ENCODE measurements at places on chromosomes 6 and 20. TPM values are rescaled to one million over a fixed set of nuclear protein-coding genes. Genes with fewer than 3 reads are reported as not detected.

- DNase-seq, result no peak
- H3K27ac ChIP-seq, result no peak overlapping the region
- H3K27me3 ChIP-seq, result peaks cover 46% of the 10 kb centered on the region
- peaks cover 26% of the 10 kb centered on the region for H3K4me1 ChIP-seq
These were observed 162.7 kb downstream of the NFATC2 start for GRCh38 chr20:51379601-51380341.

DNA sequence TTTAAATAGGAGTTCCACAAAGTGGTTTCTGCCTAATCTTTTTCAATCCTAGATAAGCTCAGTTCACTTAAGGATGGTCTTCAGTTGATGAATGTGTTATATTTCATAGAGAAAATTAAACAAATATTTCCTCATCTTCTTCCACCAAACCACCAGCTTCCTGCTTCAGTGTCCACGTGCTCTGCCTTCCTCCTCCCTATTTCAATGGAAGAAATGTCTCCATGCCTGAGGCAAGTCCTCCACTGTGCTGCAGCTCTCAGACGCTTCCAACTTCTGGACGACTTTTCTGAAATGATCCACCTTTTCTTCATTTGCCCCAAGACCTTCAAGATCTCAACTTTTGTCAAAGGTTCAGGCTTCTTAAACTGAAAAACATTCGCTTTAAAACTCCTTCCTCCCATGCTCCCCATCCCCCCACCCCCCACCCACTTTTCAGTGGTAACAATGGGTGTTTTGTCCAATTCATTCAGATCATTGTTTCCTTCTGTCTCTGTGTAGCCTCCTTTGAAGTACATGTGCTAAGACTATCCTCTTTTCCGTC, 25.3 kb upstream of the FABP7 start:
- no peak overlapping the region for H3K27ac ChIP-seq
- H3K36me3 ChIP-seq, result no peaks in the 10 kb centered on the region
- H3K4me1 ChIP-seq, result peaks cover 5% of the 10 kb centered on the region
- no peak for DNase-seq
- no peaks in the 10 kb centered on the region for H3K27me3 ChIP-seq

DNA sequence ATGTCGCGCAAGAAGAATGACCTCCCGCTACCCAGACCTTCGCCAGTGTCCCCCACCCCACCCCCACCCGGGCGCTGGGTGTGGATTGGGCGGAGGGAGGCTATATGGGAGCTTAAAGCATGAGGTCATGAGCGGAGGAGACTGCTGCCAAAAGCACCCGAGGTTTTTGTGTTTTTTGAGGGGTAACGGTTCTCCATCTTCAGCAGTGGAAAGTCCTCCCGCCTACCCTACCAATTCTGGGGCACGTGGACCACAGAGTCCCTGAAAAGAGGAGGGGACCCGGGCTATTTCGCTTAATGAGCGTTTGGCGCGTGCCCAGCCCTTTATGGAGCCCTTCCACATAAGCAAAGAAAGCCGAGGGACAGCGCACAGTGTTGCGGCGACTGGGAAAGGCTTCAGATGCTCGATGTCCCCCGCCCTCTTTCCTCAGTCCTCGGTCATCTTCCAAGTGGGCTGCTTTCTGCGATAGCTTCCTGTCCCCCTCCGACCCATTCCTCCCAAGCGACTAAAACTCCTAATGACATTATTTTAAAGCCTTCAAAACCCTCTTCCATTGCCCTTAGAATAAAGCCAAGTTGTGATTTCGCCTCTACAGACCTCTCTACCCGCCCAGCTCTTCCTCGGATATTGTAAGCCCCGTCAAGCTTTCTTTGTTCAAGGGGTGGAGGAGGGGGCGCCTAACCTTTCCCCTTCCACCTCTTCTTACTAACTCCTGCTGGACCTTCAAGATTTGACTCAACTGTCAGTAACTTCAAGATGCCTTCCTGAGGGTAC, 2.1 kb upstream of the TRERF1 start:
- peaks cover 36% of the 10 kb centered on the region for H3K36me3 ChIP-seq
- DNase-seq, result peak; percentile 21
- H3K4me1 ChIP-seq, result peaks cover 20% of the 10 kb centered on the region
- H3K4me3 ChIP-seq, result peak overlapping the region; percentile 98

GRCh38 chr6:32111424-32112066, 2.4 kb upstream of the TNXB start:
- peaks cover 9% of the 10 kb centered on the region for H3K4me1 ChIP-seq
- peaks cover 39% of the 10 kb centered on the region for H3K27me3 ChIP-seq
- H3K4me3 ChIP-seq, result no peak overlapping the region
- peaks cover 21% of the 10 kb centered on the region for H3K36me3 ChIP-seq
- DNase-seq, result no peak
- no peak overlapping the region for H3K27ac ChIP-seq

- peaks cover 21% of the 10 kb centered on the region for H3K4me1 ChIP-seq
- no peaks in the 10 kb centered on the region for H3K36me3 ChIP-seq
- DNase-seq, result no peak
- H3K27ac ChIP-seq, result no peak overlapping the region
These were observed 18.3 kb upstream of the CITED2 start for GRCh38 chr6:139392794-139393193.

GRCh38 chr6:79607000-79607399, 24.1 kb upstream of the SH3BGRL2 start:
- peak overlapping the region; percentile 56 for H3K27ac ChIP-seq
- no peaks in the 10 kb centered on the region for H3K27me3 ChIP-seq
- peak overlapping the region; percentile 4 for H3K4me3 ChIP-seq
- peaks cover 75% of the 10 kb centered on the region for H3K4me1 ChIP-seq
- peaks cover 5% of the 10 kb centered on the region for H3K36me3 ChIP-seq

DNA sequence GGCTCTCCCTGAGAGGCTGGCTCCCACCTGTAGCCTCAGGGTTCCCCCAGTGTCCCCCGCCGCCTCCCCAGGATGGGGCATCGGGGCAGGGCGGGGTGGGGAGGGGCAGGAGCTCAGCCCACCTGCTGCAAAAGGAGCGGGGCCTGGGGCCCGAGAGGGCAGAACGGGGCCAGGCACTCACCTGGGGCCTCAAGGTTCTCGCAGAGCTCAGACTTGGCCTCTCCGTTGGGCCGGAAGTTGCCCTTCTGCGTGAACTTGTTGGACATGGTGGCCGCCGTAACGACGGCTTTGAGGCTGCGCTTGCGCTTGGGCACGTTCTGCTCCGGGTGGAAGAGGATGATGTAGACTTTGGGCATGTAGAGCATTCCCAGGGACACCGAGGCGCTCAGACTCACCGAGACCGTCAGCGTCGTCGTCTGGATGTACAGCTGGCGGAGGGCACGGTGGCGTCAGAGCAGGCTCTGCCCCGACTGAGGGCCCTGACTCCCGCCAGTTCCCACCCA, 117.9 kb downstream of the GRM4 start:
- H3K4me3 ChIP-seq, result no peak overlapping the region
- H3K4me1 ChIP-seq, result no peaks in the 10 kb centered on the region
- no peaks in the 10 kb centered on the region for H3K36me3 ChIP-seq
- no peak for DNase-seq

GRCh38 chr6:4714961-4715501, 61.2 kb upstream of the CDYL start:
- no peaks in the 10 kb centered on the region for H3K36me3 ChIP-seq
- no peak overlapping the region for H3K4me3 ChIP-seq
- H3K4me1 ChIP-seq, result no peaks in the 10 kb centered on the region
- no peak for DNase-seq
- no peak overlapping the region for H3K27ac ChIP-seq
- H3K27me3 ChIP-seq, result no peaks in the 10 kb centered on the region

GRCh38 chr6:165758441-165758840, 95.4 kb upstream of the PDE10A start:
- H3K27ac ChIP-seq, result no peak overlapping the region
- H3K36me3 ChIP-seq, result no peaks in the 10 kb centered on the region
- no peak overlapping the region for H3K4me3 ChIP-seq
- H3K4me1 ChIP-seq, result no peaks in the 10 kb centered on the region

DNA sequence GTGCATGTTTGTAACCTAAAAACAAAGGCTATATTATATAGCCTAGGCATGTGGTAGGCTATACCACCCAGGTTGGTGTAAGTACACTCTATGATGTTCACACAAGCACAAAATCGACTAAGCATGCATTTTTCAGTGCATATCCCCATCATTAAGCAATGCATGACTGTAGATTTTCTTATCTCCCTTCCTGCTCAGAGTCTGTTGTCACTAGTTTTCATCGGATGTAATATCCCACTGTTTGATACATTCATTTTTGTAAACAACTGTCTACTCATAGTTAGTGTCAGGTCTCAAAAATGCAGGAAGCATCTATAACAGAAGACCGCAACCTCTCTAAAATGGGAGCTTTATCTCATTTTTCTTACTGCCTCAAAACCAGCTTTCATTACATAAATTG, 70.7 kb downstream of the GFRAL start:
- H3K27ac ChIP-seq, result no peak overlapping the region
- H3K36me3 ChIP-seq, result no peaks in the 10 kb centered on the region
- DNase-seq, result no peak
- H3K4me3 ChIP-seq, result no peak overlapping the region
- no peaks in the 10 kb centered on the region for H3K4me1 ChIP-seq

- H3K4me3 ChIP-seq, result no peak overlapping the region
- no peaks in the 10 kb centered on the region for H3K27me3 ChIP-seq
- no peaks in the 10 kb centered on the region for H3K36me3 ChIP-seq
- no peak for DNase-seq
- H3K27ac ChIP-seq, result no peak overlapping the region
These were observed 344.0 kb downstream of the PLCB1 start for GRCh38 chr20:8476021-8476420.

- no peak overlapping the region for H3K4me3 ChIP-seq
- no peaks in the 10 kb centered on the region for H3K36me3 ChIP-seq
- DNase-seq, result no peak
- no peak overlapping the region for H3K27ac ChIP-seq
- peaks cover 18% of the 10 kb centered on the region for H3K27me3 ChIP-seq
These were observed 25.5 kb upstream of the STX16 start for GRCh38 chr20:58625585-58625984.

DNA sequence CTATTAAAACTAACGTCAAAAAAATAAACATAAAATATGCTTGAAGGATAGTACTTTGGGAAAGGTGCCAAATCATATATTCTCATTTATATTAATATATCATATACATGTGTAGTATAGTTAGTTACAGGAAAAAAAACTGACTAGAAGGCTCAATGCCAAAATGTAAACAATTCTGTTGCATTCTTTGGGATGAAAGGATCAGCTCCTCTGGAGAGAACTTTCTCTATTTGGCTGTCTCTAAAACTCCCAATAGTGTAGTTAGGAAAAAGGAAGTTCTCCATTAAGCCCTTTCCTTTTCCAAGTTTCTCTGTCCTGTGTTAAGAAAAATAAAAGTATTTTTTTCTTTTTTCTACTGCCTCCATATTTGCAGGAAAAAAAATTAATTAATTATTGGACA, 86.5 kb upstream of the BTN3A2 start:
- H3K36me3 ChIP-seq, result peaks cover 7% of the 10 kb centered on the region
- H3K27ac ChIP-seq, result no peak overlapping the region
- no peak overlapping the region for H3K4me3 ChIP-seq
- H3K27me3 ChIP-seq, result no peaks in the 10 kb centered on the region

- no peaks in the 10 kb centered on the region for H3K36me3 ChIP-seq
- H3K4me3 ChIP-seq, result no peak overlapping the region
- DNase-seq, result no peak
- H3K27ac ChIP-seq, result no peak overlapping the region
- H3K4me1 ChIP-seq, result peaks cover 45% of the 10 kb centered on the region
These were observed 224.1 kb upstream of the MYLIP start for GRCh38 chr6:15904651-15905376.

GRCh38 chr6:31797588-31797987, 2.0 kb upstream of the VARS1 start:
- peaks cover 95% of the 10 kb centered on the region for H3K36me3 ChIP-seq
- H3K27me3 ChIP-seq, result no peaks in the 10 kb centered on the region
- no peak overlapping the region for H3K4me3 ChIP-seq
- peaks cover 22% of the 10 kb centered on the region for H3K4me1 ChIP-seq

DNA sequence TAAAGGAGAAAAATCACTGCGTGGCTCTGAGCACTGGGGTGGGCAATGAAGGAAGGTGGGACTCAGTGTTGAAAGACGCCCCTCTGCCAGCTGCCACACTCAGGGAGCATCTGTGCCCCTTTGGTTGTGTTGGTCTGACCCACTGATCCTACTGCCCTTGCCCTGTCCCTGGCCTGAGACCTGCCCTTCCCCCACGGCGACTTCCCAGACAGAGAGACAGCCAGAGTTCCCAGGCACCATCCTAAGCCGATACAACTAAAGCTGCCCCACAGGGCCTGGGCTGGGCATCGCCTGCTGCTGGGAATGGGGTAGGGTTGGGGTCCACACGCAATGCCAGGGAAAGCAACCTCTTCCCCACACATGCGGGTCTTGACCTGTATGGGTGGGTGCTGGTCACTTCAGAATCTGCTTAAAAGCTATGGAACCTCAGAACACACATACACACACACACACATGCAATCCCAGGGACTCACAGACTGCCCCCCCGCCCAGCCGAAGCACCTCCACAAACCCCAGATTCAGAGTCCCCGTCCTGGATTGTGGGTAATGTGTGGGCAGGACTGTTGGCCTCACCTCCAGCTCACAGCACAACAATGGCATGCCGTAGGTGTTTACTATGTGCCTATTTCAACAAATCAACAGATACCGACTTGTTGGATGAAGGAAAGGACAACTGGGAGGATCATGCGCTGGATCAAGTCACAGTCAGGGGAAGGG, 10.9 kb upstream of the SPDEF start:
- H3K36me3 ChIP-seq, result peaks cover 11% of the 10 kb centered on the region
- H3K27ac ChIP-seq, result no peak overlapping the region
- no peak for DNase-seq
- H3K4me1 ChIP-seq, result peaks cover 12% of the 10 kb centered on the region

DNA sequence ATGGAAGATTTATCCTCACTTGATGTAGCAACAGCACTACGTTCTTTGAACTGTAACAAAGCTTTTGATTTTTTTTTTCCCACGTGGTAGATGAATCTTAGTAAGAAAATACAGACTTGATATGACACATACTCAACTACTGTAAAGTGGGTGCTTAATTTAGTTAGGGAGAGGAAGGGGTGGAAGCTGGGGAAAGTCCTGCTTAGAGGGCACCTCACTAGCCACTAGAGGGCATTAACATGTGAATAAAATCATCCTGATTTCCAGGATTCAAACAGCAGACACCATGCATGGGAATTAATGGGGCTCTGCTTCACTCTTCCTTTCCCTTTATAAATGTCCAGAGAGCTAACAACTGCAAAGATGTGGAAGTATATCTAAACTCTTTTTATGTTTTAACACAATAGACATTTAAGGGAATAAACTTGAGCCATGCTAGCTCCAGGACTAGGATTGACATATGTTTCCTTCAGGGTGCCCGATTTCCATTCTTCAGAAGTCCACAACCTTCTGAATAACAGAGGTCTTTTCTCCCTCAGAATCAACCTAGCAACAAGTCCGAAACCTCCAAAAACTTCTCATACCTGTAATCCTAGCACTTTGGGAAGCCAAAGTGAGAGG, 250.1 kb downstream of the ATXN1 start:
- peaks cover 9% of the 10 kb centered on the region for H3K4me1 ChIP-seq
- no peaks in the 10 kb centered on the region for H3K27me3 ChIP-seq
- H3K4me3 ChIP-seq, result no peak overlapping the region
- H3K27ac ChIP-seq, result no peak overlapping the region

- DNase-seq, result no peak
- H3K36me3 ChIP-seq, result peaks cover 67% of the 10 kb centered on the region
- H3K27ac ChIP-seq, result no peak overlapping the region
- H3K27me3 ChIP-seq, result no peaks in the 10 kb centered on the region
- H3K4me3 ChIP-seq, result no peak overlapping the region
- H3K4me1 ChIP-seq, result peaks cover 44% of the 10 kb centered on the region
These were observed 11.7 kb downstream of the OSER1 start for GRCh38 chr20:44198872-44199271.

Gene PROKR2
- total RNA-seq, result not detected

Gene TMC2
- not detected for total RNA-seq

Gene RAB44
- not detected for total RNA-seq

Gene ACTR5
- 12.9 TPM for total RNA-seq

Gene BCAS4
- total RNA-seq, result 11.3 TPM

Gene SAMHD1
- total RNA-seq, result 93.5 TPM

Gene COL9A3
- total RNA-seq, result 2.7 TPM

Gene MPIG6B
- total RNA-seq, result not detected

Gene CD40
- 13.3 TPM for total RNA-seq

Data from Calu3 (cell line).